ENCODE measurements at places on chromosomes 1 and 21.

DNA sequence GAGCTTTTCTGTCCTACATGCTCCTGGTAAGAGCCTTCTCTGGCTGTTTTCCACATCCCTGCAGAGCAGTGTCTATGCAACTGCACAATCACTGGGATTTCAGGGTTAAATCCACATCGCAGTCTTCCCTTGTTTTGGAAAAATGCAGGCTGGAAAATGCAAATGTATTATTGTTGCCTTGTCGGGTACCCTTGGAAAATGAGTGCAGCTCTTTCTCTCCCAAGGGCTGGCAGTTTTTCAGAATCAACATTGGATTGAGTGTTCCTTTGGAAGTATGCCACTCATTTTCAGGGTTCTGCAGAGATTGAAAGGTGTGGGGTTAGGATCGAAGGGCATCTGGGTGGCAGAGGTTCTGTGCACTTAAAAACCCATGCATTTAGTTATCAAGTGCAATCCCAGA is 3.2 kb downstream of the NOS1AP start:
- DNase-seq: no peak

DNA sequence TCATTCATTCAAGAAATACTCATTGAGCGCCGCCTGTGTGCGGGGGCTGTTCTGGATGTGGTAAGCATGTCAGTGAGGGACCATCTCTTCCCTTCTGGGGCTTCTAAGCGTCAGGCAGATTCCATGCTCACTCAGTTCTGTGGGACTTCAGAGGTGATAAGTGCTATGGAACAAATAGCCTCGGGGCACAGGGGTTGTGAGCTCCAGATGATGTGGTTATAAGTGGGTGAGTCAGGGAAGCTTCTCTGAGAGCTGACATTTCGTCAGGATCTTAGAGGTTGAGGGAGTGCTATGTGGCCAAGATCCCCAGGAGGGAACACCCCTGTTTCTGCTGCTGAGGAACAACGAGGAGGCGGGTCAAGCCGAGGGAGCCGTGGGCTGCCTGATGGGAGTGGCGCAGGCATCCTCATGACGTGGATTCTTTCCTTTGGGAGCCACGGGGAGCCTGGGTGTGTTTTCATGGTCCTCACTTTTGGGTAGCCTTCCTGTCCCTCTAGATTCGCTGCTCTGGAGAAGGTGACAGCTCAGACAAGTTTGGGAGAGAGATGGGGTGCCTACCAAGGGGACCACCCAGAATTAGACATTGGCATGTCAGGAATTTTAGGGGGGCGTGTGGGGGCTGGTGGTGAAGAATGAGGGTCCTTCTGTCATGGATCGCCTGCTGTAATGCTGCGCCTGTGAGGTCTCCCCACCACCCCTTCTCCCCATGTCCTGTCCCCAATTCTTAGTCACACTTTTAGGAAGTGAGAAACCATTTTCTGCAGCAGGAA is 38.5 kb downstream of the HUNK start:
- no peak for DNase-seq

DNA sequence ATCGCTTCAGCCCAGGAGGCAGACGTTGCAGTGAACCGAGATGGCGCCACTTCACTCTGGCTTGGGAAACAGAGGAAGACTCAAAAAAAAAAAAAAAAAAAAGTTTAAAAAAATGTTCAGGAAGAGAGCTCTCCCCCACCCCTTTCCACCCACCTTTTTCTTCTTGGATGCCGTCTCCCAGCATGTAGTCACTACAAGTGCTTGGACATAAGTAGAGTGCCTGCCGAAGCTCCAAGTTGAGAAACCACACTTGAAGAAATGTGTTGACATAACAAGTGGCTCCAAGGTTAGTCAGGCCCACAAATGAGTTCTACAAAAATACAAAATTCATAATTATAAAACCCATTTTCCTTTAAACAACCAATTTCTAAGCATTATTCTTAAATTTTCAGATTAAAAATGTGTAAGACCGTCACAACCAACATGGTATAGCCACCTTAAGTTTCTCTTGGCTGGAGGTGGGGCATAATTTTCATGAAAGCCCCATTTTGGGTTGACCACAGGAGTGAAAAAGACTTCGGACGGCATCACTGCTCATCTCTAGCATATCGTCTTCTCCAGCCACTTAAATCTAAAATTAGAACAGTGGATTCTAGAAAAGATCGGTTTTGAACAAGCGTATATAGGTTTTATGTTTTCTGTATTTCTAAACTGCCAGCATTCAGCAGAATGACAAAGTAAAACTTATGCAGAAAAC is 26.4 kb downstream of the USP48 start:
- no peak for DNase-seq

DNA sequence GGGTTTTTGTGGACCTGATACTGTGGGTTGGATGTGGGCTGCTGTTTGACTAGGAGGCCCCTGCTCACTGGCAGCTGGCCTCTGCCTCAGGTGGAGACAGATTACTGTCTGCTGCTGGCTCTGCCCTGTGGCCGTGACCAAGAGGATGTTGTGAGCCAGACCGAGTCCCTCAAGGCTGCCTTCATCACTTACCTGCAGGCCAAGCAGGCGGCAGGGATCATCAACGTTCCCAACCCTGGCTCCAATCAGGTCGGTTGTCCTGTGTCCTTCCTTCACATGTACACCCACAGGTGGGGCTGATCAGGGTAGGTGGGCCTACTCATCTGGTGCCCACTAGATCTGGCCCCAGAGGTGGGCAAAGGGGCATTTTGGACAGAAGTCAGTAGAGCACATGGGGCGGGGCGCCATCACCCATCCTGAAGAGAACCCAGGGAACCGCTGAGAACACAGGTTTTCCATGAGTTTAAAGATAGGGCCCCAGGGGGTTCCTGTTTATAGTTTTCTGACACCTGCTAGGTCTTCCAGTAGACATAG is 37.2 kb downstream of the ZBTB17 start:
- no peak for DNase-seq

- DNase-seq: no peak
Observed at GRCh38 chr1:21311016-21311415, 20.8 kb upstream of the ECE1 start.

- no peak for DNase-seq
Observed at GRCh38 chr1:115092175-115092574, 2.9 kb upstream of the TSPAN2 start.

DNA sequence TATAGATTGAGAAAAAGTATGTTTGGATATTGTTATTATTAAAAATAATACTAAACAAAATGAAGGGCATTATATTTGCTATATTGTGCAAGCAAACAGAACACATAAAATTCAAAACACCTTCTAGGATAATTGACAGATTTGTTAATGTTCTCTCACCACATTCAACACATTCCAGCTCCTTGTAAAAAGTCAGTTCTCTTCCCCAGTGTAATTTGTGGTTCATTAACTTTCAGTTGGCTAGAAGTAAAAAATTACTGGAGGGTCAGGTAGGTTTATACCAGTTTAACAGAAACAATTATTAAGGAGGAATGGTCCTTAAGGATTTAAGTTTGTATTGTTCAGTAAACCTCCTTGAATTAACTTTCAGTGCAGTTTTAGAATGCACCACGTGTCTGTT is 1235.3 kb upstream of the ADGRL2 start:
- no peak for DNase-seq

- no peak for DNase-seq
Observed at GRCh38 chr1:39981945-39982344, 27.0 kb downstream of the MFSD2A start.

- no peak for DNase-seq
Observed at GRCh38 chr1:30109853-30110252, 613.5 kb downstream of the MATN1 start.

DNA sequence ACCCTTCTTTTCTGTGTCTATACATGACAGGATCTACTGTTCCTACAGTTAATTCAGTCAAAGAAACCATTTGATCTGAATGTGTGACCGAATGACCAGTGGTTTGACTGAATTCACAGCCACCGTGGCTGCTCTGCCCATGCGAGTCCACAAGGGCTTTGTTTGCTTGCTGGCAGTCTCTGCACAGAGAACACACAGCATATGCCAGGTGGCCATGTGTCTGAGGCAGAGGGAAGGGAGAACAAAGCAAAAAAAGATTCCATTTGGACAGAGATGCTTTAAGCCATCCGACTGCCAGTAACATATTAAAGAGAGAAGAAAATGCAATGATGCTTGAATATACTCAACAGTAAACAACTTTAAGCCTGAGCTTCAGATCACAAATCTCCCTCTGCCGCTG is 737.8 kb upstream of the CXADR start:
- DNase-seq: no peak

GRCh38 chr1:178713259-178713658 is 11.8 kb upstream of the RALGPS2 start:
- no peak for DNase-seq

- no peak for DNase-seq
Observed at GRCh38 chr1:66552287-66552686, 18.3 kb downstream of the SGIP1 start.

- DNase-seq: no peak
Observed at GRCh38 chr1:29282135-29282923, 46.0 kb downstream of the PTPRU start.

DNA sequence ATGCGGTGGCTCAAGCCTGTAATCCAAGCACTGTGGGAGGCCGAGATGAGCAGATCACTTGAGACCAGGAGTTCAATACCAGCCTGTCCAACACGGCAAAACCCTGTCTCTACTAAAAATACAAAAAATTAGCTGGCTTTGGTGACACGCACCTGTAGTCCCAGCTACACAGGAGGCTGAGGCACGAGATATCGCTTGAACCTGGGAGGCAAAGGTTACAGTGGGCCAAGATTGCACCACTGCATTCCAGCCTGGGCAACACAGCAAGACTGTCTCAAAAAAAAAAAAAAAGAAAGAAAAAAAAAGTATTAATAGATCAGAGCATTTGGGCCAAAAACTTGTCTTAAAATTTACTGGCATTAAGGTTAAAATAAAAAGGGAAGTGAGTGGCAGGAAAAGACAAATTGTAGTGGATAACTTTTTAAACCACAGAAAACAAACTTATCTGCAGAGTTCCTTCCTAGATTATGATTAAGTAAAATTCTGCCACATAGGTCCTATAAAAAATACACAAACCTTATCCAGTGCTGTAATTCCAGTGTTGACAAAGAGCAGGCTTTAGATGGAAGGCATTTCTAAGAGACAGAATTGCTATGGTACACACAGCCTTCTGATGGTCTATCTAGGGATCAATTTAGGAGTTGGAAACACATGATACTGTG is 53.3 kb downstream of the EIF4G3 start:
- DNase-seq: no peak

DNA sequence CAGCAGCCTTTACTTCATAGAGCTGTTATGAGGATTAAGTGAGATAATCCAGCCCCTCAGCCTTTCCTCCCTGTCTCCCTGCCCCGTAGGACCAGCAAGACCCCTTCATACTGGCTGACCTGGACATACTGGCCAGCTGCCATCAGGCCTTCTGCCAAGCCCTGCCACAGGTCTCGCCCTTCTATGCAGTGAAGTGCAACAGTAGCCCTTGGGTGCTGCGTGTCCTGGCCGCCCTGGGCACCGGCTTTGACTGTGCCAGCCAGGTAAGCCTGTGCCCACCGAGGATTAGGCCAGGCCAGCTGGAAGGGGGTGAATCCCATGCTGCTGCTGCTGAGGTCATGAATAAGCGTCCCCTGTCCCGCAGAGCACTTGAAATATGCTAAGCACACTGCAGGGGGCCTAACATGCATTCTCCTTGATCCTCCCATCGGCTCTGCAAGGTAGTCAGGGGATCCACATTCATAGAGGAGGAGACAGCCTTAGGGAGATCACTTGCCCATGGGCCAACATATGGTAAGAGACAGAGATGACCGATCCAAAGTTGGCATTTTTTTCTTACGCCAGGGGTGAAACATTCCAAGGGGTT is 73.3 kb upstream of the TINAGL1 start:
- no peak for DNase-seq

GRCh38 chr1:205955499-205955898 is 12.2 kb upstream of the SLC26A9 start:
- no peak for DNase-seq

DNA sequence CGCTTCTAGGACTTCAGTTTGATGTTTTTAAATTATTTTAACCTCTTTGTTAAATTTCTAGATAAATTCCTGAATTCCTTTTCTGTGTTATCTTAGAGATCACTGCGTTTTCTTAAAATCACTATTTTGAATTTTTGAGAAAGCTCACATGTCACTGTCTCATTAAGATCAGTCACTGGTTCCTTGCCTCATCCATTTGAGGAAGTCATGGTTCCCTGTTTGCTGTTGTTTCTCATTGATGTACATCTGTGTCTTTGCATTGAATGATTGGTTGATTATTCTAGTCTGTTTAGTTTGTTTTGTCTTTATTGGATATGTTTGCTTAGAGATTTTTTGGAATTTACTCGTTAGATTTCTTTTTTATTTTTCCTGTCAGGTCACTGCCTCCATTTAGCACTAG is 50.1 kb downstream of the CRP start:
- no peak for DNase-seq

DNA sequence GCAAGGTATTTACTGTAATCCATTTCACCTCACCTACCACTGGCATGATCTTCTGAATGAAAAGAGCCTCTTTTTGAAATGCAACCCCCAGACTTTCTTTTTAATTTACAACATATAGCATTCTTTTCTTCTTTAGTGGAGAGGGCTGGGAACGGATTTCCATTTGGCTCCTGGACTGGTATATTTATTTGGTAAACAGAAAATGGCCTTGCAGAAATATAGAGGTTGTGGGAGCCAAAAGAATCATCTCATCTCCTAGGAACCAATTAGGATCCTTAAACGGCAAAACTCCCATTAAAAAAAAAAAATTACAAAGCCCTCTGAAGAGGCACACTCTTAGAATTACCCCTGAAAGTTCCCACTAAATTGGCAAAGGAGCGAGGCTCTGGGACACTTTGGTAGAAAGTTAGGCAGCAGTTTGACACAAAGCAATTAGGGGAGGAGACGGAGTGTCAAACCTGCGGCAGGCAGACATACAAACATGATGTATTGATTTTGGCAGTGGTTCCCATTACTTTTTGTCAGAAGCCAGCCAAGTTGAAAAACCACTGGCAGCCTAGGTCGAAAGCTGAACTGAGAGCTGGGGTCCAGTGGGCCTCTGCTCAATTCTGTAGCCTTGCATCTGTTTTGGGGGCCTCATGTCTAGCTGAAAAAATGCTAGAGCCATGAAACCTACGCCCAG is 135.1 kb upstream of the MAGI3 start:
- DNase-seq: no peak

- DNase-seq: no peak
Observed at GRCh38 chr1:223035724-223036478, 107.1 kb downstream of the TLR5 start.

- no peak for DNase-seq
Observed at GRCh38 chr1:113674591-113674990, 84.7 kb downstream of the PHTF1 start.

GRCh38 chr1:183148599-183148998 is 37.5 kb upstream of the LAMC2 start:
- DNase-seq: no peak

DNA sequence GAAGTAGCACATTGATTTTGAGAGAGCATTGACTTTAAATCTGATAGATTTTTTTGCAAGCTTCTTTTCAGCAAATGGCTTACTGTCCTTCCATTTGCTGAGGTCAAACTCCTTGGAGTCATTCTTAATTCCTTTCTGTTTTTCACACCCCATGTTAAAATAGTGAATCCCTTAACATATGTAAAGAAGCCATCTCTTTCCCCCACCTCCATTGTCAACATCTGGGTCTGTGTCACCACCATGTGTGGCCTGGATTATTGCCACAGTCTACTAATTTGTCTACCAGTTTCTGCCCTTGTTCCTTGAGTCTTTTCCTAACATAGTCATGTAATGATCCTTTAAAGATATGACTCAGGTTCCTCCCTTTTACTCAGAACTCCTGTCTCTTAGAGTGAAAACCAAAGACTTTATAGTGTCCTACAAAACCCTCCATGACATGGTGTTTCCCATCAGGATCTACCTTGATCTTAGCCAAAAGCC is 104.7 kb downstream of the ST6GALNAC3 start:
- no peak for DNase-seq

- DNase-seq: no peak
Observed at GRCh38 chr1:40435471-40435870, 14.8 kb upstream of the ZFP69B start.

Data from stimulated activated CD8-positive, alpha-beta memory T cell treated with anti-CD3 and anti-CD28 coated beads, Interleukin-7, amount 100 ng/mL, for 1 hour (primary cell).